Activated CD8-positive, alpha-beta T cell treated with anti-CD3 and anti-CD28 coated beads, Interleukin-2, amount 10 ng/mL, durations not matched to agents 7 days and 5 days (primary cell): ENCODE measurements at places on chromosomes 7 and 10. TPM values are rescaled to one million over a fixed set of nuclear protein-coding genes. Genes with fewer than 3 reads are reported as not detected.

The FOXK1 gene
- 28.5 TPM for total RNA-seq

The FGF8 gene
- not detected for total RNA-seq

The ASB4 gene
- total RNA-seq = not detected

The OR2A12 gene
- total RNA-seq = not detected

The MGMT gene
- 16.7 TPM for total RNA-seq

The CTAGE4 gene
- not detected for total RNA-seq

The LRMDA gene
- total RNA-seq = not detected

The BICC1 gene
- not detected for total RNA-seq

The TWNK gene
- 11.8 TPM for total RNA-seq

The PARG gene
- total RNA-seq = 29.7 TPM

The TNS3 gene
- not detected for total RNA-seq

The RELN gene
- not detected for total RNA-seq

The LRRC17 gene
- total RNA-seq = not detected

The KIAA1549 gene
- total RNA-seq = 1.5 TPM

The TRIM50 gene
- not detected for total RNA-seq

The CALHM1 gene
- 1.8 TPM for total RNA-seq

The CACNB2 gene
- total RNA-seq = not detected

The COBL gene
- total RNA-seq = not detected

The HOXA7 gene
- not detected for total RNA-seq

The PAPOLB gene
- total RNA-seq = not detected

The PILRB gene
- total RNA-seq = 75.7 TPM

The GPR15LG gene
- total RNA-seq = not detected

The SAMD9 gene
- total RNA-seq = 51.0 TPM

The CYP26C1 gene
- 0.11 TPM for total RNA-seq

The NRCAM gene
- total RNA-seq = 0.05 TPM

The RBP4 gene
- not detected for total RNA-seq

The EMX2 gene
- total RNA-seq = not detected

The ZNF365 gene
- not detected for total RNA-seq

The FAM204A gene
- total RNA-seq = 49.4 TPM

The GPNMB gene
- total RNA-seq = 0.21 TPM

The FBXL13 gene
- 0.34 TPM for total RNA-seq

The OR9A4 gene
- total RNA-seq = not detected

The IKZF1 gene
- total RNA-seq = 374 TPM

The SFTPA1 gene
- not detected for total RNA-seq

The FRAT2 gene
- total RNA-seq = 10.4 TPM

The PIP gene
- not detected for total RNA-seq

The HMX3 gene
- not detected for total RNA-seq

The CYP2C8 gene
- not detected for total RNA-seq

The LIPM gene
- total RNA-seq = not detected

The PRLHR gene
- not detected for total RNA-seq

The CPA1 gene
- not detected for total RNA-seq

The SERPINE1 gene
- total RNA-seq = 0.58 TPM

The EPDR1 gene
- 0.52 TPM for total RNA-seq

The ELN gene
- total RNA-seq = not detected

The CARD11 gene
- 178 TPM for total RNA-seq

The CYP3A7 gene
- total RNA-seq = not detected

The INSYN2A gene
- total RNA-seq = not detected

The NPSR1 gene
- total RNA-seq = not detected

The ZNRF2 gene
- total RNA-seq = 15.2 TPM

The TWIST1 gene
- not detected for total RNA-seq

The NEUROG3 gene
- total RNA-seq = not detected

The PRSS37 gene
- not detected for total RNA-seq

The MBL2 gene
- total RNA-seq = not detected

The SPDYE5 gene
- total RNA-seq = not detected

The EPO gene
- total RNA-seq = not detected

The SUGCT gene
- total RNA-seq = not detected

The GNGT1 gene
- total RNA-seq = not detected

The GDF10 gene
- total RNA-seq = not detected
